ENCODE measurements at places on chromosomes 12 and 14.

DNA sequence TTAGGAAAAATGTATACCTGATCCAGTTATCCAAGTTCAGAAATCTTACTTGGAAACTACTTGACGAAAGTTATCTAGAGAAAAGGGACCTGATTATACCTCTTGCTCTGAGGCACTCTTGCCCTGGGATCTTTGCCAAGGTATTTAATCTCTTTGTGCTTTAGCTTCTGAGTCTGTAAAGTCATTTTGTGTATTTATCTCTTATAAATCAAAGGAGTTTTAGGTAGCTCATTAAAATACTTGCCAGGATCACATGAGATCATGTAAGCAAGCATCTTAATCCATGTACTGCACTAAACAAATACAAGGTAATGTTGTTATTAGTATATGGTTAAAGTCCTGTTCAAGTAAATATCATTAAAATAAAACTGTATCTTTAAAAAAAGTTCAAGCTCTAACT, 147.5 kb downstream of the IPO8 start:
- DNase-seq = no peak

- no peak for DNase-seq
Observed at GRCh38 chr12:67649261-67649569, 670 bp downstream of the DYRK2 start.

- DNase-seq = peak; percentile 45
Observed at GRCh38 chr14:95290871-95291431, 28.8 kb downstream of the CLMN start.

DNA sequence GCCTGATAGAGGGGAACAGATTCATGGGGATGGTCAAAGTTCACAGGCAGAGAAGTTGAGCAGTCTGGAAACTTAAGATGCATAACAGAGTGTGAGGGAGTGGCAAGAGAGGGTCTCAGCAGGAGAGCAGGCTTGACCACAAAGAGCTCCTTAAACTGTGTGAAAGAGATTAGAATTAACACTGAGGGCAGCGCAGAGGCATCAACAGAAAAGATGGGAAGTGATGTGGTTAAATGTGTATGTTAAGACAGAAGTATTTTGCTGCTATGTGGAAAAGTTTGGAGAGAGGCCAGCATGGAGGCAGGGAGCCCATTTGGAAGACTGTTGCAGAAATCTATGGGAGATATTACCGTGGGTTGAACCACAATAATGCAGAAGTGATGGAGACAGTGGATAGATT, 122.7 kb upstream of the LMNTD1 start:
- no peak for DNase-seq

DNA sequence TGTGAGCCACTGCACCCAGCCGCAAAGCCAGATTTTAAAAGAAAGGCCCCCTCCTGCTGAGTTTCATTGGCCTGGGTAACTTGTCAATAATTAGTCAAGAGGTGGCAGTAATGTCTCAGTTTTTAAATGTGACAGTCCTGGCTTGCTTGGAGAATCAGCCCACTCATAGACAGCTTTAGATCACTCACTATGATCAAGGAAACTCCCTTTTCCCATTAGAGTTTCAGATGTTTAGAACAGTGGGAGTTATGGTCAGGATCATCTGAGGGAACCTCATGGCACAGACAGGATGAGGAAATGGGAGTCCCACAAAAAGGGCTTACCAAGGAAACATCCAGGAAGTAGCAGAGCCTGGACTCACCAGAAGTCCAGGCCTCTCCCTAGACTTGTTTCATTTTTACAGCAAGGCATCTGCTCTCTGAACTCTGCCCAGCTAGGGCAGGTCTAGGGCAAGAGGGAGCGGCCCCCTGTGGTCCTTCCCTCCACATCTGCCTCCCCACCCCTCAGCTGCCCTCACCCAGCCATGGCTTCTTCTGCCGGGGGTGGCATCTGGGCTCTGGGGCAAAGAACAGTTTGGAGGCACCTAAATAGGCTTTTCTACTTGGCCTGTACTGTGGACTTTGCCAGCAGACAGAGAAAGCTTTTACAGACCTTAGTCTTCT, 11.2 kb downstream of the BCL2L14 start:
- DNase-seq = no peak

DNA sequence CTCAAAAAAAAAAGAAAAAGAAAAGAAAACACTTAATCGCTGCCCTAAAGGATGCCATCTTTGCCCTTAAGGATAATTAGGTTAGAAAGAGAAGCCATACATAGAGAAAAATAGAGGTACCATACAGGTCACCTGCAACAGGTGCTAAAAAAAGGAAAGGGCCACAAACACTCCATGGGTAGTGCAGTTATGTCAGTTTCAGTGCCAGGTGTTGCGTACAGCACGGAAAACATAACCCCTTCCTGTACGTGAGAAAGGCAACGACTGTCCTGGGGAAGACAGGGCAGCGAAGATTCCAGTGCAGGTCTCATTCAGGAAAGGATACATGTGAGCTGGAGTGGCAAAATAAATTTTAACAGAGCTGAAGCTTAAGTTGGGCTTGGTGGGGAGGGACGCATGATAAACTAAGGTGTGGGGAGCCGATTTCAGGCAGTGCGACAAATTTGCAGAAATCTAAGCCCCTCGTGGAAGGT, 553 bp upstream of the DAZAP2 start:
- DNase-seq = no peak

GRCh38 chr12:79001404-79001803, 136.8 kb downstream of the SYT1 start:
- DNase-seq = no peak

GRCh38 chr12:102990419-102990818, 32.9 kb downstream of the ASCL1 start:
- DNase-seq = no peak

DNA sequence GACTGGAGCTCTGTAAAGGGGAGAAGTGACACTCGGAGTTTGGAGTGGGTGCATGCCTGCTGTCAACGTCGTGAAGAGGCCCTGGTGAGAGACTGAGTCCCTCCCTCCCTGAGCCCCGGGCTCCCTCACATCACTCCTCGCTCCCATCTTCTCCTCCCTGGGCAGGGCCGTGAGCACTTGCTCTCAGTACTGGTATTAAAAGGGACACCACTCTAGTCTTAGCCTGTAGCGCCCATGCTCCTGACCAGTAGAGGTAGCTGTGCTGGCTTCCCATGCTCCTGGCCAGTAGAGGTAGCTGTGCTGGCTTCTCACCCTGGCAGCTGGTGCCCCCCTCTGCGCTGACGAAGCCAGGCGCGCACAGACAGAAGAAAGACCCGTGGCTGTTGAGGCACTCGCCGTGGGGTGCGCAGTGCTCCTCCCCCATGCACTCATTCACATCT, 14.7 kb downstream of the ISCA2 start:
- DNase-seq = no peak

- DNase-seq = no peak
Observed at GRCh38 chr14:24700511-24700910, 66.5 kb upstream of the GZMB start.

DNA sequence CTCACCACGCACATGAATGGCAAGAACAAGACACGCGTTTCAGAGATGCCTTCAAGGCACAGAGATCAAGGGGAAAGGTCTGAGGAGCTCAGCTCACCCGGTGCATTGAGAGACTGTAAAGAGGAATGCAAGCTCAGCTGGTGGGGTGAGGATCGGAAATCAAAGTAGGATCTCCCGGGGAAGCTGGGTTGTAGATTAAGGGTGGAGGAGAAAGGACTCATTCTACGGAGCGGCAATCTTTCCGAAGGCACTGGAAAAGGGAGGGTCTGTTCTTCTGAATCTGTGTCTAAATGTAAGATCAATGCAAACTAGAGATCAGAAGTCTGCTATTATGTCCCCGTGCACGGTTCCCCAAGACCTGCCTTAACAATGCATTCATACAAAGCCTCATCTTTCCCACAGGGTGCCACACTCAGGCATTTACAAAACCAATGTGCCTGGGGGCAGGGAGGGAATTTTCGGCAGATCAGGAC, 41.6 kb upstream of the PYGL start:
- DNase-seq = no peak

DNA sequence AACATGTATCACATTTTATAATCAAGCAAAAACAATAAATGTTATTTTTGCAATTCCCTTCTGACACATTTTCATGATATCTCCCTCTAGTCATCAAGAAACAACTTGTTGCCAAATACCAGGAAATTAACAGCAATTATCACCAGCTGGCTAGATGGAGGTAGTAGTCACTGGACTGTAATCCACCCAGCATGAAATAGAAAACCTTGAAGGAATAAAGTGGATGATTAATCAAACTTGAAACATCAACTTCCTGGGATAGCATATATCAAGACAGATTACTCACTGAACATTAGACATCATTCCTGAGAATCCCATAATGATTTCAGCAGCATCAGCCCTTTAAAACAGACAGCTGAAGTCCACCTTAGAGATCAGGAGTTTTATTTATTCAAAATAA, 259.0 kb downstream of the CCDC59 start:
- peak; percentile 12 for DNase-seq

DNA sequence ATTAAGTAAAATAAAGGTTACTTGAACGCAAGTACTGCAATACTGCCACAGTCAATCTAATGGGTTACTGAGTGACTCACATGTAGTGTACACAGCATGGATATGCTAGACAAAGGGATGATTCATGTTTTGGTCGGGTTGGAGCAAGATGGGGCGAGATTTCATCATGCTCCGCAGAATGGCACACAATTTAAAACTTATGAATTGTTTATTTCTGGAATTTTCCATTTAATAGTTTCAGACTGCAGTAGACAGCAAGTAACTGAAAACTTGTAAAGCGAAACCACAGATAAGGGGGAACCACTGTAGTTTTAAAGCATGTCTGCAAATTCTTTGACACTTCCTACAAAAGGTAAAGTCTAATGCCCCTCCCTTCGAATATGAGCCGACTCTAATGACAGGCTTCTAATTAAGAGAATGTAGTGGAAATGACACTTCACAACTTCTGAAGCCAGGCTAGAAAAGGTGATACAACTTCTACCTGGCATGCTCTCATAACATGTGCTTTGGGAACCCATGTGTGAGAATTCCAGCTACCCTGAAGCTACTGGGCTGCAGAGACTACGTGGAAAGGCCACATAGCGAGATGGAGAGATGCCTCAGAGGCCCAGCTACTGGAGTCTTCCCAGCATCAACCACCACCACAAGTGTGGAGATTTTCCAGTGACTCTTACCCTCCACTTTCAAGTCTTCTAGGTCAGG, 13.9 kb upstream of the TCP11L2 start:
- peak; percentile 88 for DNase-seq

DNA sequence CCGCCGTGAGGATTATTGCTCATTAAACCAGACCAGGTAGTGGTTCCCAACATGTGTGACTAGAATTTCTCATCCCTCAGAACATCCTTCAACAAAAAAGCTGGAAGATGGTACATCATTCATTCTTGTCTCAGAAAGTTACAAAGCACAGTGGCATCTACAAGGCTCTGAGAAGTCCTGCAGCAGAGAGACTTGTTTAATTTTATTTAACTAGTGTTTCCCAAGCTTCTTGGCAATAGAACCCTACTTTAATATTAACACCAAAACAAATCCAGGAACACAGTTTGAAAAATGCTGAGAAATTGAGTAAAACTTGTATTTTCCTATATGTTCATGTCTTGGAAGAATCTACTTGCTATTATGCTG, 54.8 kb downstream of the PLXNC1 start:
- no peak for DNase-seq

DNA sequence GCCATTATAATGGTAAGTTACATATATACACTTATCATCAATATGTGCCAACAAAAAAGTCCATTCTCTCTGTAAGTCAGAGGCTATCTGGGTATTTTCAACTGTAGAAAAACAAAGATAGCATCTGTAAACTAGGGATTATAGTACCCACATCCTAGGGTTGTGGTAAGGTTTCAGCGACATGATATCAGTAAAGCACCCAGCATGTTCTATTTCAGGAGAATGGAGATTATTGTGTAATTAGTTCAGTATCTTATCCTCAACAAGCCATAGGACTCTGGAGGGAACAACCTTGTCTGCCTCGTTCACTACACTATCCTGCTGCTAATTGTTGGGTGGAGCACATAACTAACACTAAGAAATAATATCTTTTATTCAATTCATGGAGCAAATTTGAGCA, 19.7 kb upstream of the CKAP4 start:
- no peak for DNase-seq

GRCh38 chr14:53368711-53369201, 215.6 kb upstream of the DDHD1 start:
- DNase-seq = no peak

DNA sequence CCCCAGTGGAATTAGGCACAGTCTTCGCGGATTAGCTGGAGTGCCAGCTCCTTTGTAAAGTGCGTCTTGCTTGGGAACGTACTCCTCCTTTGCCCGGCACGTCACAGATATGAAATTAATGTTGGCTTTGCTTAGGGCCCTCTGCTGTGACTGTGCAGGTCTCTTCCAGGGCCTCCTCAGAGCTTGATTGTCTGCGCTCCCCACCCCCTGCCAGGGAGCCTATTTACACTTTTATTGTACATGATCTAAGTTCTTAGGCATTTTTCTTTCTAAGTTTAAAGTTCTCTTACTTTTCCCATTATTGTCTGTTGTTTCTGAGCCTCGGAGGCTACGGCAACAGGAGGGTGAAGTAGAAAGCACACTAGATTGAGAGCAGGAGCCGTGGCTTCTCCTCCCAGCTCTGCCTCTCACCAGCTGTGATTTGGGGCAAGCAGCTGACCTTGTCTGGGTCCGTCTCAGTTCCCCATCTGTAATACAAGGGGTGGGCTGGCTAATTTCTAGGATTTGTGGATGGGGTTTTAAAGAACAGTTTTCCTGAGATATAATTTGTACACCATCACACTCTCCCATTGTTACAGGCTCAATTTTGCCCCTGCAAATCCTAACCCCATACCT, 81.8 kb downstream of the TSPAN9 start:
- no peak for DNase-seq

GRCh38 chr12:32679920-32680237, 778 bp downstream of the DNM1L start:
- no peak for DNase-seq

GRCh38 chr14:50452979-50453705, 56.5 kb upstream of the CDKL1 start:
- peak; percentile 74 for DNase-seq

DNA sequence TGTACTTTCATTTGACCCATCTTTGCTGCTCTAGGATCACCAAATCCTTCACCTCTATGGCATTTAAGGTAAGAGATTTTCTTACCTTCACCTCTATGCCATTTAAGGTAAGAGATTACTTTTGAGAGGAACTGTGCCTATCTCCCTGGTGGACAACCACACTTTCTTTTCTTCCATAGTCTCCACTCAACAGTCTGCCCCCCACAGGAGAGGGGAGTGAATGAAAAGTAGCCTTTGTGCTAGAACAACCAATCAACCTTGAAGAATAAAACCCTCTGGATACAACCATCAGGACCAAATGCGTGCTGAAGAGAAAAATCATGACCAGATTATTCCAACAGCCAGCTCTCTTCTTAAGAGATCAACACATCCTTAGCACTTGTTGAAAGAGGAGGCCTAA, 258.6 kb upstream of the TMPO start:
- DNase-seq = no peak

DNA sequence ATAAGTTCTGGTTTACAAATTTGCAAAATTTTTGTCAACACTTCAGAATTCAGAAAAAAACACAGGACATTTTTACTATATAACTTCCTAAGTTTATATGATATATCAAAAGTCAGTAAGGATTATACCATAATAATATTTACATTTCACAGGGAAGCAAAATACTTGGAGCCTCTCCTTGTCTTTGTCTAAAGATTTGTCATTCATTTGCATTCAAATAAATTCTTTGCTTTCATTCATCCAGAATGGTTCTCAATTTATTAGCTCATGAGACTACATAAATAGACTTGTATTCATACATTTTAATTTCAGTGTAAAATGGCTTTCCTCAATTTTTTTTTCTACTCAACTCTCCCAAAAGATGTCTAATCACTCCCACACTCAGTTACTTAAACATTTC, 96.4 kb downstream of the SLC38A6 start:
- no peak for DNase-seq

GRCh38 chr12:77163074-77164038, 98.0 kb upstream of the E2F7 start:
- DNase-seq = no peak
